Cerebellar cortex (tissue), 1 donor: ENCODE measurements at places on chromosomes 6 and 20.

- DNase-seq: no peak
Observed at GRCh38 chr6:165659945-165660856, 2.8 kb downstream of the PDE10A start.

DNA sequence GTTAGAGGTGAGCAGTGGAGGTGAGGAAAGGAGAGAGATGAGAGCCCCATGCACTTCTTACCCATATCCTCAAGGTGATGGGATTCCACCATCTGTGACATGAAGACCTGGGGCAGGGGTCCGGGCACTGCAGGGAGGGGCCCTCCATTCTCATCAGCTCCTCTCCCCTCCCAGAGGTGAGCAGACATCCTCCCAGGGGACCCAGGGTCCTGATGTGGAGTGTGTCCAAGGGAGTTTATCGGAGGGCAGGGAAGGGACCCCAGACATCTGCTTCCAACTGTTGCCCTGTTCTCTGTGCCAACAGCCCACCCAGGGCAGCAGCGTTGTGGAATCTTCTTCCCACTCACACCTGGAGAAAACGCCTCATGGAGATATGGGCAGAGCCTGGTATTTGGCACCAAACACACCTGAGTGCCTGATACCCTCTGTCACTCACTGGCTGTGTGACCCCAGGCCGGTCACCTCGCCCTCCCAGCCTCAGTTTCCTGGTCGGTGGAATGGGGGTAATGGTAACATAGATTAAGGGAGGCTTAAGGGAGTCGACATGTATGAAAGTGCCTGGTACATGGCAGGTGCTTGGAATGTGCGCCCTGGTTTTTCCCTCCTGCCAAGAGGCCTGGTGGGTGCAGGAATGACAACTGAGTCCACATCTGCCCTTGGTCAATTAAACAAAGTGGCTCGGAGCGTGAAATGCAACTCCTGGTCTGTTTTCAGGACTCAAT is 227.9 kb downstream of the PREX1 start:
- DNase-seq: no peak

DNA sequence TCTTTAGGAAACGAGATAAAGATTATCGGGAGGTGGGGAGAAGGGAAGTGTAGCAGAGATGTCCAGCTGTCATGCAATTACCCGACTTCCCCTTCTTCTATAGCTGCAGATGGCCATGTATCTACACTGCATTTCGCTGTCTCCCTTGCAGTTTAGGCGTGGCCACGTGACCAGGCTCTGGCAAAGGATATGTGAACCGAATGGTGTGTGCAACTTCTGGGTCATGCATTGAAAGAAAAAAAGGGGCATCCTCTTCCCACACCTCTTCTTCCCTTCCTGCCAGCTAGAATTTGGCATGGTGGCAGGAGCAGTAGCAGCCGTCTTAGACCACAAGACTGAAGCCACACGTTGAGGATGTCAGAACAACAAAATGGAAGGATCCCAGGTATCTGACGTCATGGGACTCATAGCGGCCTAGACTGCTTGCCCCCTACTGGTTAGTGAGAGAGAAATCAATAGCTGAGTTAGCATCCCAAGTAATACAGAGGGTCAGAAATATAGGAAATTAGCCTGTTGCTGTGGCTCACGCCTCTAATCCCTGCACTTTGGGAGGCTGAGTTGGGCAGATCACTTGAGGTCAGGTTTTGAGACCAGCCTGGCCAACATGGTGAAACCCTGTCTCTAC is 32.8 kb downstream of the TCF15 start:
- peak; percentile 6 for DNase-seq

- DNase-seq: no peak
Observed at GRCh38 chr6:139422105-139423036, 47.9 kb upstream of the CITED2 start.

DNA sequence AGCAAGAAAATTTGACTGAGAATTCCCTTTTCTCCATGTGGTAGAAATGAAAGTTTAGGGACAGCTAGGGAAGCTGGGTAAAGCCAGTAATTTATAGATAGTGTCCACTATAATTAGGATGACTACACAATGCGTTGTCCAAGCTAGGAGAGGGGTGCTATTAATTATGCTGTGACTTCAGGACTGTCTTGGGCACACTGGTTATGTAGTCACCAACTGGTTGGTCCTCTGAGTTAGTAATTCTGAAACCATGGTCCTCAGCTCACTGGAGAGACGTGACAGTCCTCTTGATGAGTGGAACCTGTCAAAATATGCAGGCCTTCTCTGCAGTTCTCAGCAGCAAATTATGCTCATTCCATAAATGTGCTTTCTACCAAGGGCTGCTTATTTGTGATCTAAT is 94.6 kb upstream of the ENPP5 start:
- DNase-seq: no peak

GRCh38 chr20:63857764-63858392 is 3.4 kb upstream of the ABHD16B start:
- DNase-seq: no peak

GRCh38 chr20:2729251-2729713 is 36.7 kb downstream of the EBF4 start:
- DNase-seq: no peak

- no peak for DNase-seq
Observed at GRCh38 chr20:39822667-39823066, 860.5 kb downstream of the DHX35 start.

DNA sequence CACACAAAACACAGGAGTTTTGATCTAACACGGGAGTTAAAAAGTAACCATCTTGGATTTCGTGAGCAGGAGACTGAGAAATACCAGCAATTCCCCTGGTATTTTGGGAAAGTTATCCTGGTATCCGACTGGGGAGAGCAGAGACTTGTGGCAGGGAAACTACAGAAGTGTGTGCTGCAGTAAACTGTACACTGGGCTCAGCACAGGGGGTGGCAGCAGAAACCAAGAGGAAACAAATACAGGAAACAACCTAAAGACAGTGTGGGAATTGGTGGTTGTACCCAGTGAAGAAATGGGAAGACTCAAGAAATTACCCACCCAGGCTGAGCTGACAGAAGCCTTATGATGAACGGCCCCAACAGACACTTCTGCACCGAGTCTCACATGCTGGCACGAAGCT is 109.8 kb downstream of the CHD6 start:
- peak; percentile 42 for DNase-seq
